Stimulated activated CD4-positive, alpha-beta T cell treated with anti-CD3 and anti-CD28 coated beads, TNF-alpha, amount 100 ng/mL, for 1 hour (primary cell): ENCODE measurements at places on chromosomes 12 and 14.

GRCh38 chr12:68203460-68203875, 22.1 kb downstream of the IL26 start:
- no peak for DNase-seq

DNA sequence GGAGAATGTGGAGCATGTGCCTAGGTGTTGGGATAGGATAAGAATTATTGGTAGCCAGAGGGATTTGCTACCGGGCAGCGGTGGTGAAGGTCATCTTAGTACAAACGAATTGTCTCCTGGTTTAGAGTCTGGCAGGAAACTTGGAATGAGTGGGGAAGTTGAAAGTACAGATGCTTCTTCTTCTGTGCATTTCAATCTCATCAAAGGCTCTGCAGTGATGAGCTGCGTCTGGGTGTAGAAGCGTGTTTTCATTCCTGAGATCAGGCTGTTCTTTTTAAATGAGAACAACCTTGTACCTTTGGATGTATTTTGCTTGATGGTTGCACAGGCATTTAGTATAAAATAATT, 2.1 kb downstream of the WNK1 start:
- no peak for DNase-seq

DNA sequence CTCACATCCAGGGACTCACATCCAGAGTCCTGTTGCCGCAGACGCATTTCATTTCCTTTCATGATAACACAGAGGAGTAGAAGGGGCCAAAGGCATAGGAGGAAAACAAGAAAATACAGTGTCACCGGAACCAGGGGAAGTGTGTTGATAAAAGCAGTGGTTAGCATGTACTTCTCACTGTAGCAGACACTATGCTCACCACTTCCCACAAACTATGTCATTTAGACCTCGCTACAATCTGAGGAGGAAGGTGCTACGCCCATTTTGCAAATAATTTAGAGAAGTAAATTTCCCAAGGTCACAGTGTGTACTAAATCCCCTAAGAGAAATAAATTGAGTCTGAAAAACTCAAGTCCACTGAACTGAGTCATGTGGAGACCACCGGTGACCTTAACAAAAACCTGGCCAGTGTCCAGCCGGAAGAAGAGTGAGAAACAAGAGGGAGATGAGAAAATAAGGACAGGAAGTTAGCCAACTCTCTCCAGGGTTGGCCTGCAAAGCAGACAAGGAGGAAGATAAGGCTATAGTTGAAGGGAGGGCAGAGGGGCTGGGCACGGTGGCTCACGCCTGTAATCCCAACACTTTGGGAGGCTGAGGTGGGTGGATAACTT, 25.8 kb upstream of the TMCC3 start:
- no peak for DNase-seq

- DNase-seq: no peak
Measured at GRCh38 chr14:102805371-102805891, 28.2 kb downstream of the TRAF3 start.

DNA sequence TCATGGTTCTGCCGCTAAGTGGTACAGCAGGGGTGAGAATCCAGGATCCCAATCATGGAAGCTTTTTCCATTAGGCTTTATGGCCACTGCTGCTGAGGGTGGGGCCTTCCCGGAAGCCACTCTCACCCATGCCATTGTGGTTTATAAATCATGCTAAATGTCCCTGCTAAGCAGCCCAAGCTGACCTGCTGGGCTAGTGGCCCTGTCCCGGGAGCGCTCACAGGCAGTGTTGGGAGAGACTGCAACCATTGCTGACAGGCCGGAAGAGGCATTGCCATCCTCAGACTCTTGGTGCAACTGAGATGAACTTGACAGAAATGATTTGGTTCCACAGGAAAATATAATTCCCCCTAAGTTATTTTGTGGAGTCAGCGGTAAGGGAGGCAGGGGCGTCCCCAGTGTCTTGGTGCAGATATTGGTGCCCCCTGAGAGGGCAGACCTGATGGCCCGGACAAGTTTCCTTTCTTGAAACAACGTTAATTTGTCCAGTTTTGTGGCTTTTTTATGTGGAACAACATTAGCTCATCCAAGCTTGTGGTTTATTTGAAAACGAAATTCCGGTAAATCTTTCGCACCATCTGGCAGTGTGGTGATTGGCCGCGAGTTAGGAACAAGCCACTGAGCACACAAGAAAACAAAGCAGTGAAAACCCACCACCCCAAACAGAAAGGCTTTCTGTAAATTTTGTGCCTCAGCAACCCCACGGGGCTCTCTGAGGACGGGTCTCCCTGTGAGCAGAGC, 82.3 kb downstream of the SSPN start:
- no peak for DNase-seq

GRCh38 chr12:49877066-49877465, 26.6 kb downstream of the FAIM2 start:
- DNase-seq: no peak

- DNase-seq: no peak
Measured at GRCh38 chr12:108304633-108305032, 34.5 kb downstream of the CMKLR1 start.

DNA sequence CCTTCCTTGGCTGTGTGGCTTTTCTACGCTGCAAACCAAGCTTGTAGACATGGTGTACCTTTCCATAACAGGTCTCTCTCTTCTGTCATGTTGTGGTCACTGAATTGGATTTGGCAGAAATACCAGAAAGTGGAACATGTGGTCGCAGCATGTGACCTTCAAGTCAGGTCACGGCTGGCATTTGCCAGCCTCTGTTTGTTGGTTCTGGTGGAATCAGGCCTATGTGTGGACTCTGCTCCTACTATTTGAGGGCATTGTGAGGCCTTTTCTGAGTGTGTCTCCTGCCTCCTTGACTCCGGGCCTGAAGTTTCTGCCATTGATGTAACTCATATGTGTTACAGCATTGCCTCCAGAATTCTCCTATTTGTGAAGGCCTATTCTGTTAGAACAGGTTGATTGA, 116.7 kb downstream of the CACNA1C start:
- DNase-seq: no peak

DNA sequence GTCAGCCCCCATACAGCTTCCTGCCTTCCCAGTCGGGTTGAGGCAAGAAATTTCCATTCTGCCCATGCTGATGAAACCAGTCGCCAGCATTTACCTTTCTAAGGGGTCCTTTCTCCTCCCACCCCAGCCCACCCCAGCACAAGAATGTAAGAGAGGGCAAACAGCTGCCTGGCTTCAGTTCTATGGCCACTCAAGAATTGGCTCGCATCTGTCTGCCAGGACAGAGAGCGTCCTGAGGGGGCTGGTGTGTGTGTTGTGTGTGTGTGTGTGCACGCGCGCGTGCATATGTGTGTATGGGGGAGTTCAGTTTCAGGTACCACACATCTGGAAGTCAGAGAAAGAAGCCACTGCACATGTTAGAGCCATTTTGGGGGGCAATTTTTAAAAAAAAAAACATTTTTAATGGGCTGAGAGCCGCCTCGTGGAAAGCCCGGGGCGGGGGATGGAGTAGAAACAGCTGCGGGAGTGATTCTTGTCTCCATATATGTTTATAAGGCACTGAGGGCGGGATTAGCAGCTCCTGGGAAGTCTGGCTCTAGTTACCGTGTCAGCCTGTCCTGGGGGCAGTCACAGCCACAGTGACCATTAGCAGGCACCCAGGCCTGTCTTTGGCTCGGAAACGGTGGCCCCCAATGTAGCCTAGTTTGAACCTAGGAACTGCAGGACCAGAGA, at the start of gene WNT5B:
WNT5B (plus strand) TSS at position 566 of the 672 bp plus-strand sequence. CDS start 2,124 bp downstream, outside the sequence.
- no peak for DNase-seq

DNA sequence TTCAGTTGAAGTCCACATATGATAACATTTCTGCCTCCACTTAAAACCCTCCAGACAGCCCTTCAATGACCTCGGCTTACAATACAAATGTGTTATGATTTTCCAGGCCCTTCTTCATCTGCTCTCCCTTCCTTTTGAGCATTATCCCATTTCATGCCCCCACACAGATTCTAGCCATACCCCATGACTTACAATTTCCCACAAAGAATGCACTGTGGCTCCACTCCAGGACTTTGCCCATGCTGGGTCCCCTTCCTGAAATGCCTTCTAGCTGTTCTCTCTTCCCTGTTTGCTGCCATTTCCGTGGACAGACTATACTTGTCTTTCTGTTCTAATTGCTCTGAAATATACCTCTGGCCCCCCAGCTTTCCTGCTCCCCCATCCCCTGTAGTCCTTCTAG, 963.2 kb downstream of the DIO2 start:
- no peak for DNase-seq

DNA sequence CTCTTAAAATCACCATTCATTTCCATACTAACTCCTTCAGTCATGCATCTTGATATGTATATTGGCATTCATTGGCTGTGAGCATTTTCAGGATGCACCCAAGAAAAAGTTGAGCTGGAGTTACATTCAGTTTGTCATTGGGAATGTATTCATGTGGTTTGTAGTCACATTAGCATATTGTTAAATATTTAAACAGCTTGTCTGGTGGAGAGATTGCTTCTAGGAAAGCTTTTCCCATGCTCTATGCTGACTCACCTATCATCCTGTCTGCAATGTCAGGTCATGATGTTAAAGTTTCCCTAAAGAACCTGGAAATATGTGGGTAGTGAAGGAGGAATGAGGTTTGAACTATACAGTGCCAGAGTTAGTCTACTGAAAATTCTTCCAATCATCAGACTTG, 583.6 kb downstream of the GALC start:
- no peak for DNase-seq
